ENCODE measurements at places on chromosomes 6 and 20.

- no peak for DNase-seq
Observed at GRCh38 chr20:20370094-20370575, 2.2 kb downstream of the INSM1 start.

GRCh38 chr6:31940256-31940664 is 5.6 kb upstream of the CFB start:
- DNase-seq = no peak

GRCh38 chr6:139595183-139595582 is 220.7 kb upstream of the CITED2 start:
- no peak for DNase-seq

- no peak for DNase-seq
Observed at GRCh38 chr6:27143474-27144026, 104.0 kb upstream of the PRSS16 start.

GRCh38 chr6:127347178-127347577 is 3.8 kb upstream of the ECHDC1 start:
- no peak for DNase-seq

- DNase-seq = no peak
Observed at GRCh38 chr6:127496471-127496870, 22.7 kb downstream of the MTCL3 start.

- DNase-seq = no peak
Observed at GRCh38 chr6:45597424-45597823, 219.7 kb upstream of the SUPT3H start.

DNA sequence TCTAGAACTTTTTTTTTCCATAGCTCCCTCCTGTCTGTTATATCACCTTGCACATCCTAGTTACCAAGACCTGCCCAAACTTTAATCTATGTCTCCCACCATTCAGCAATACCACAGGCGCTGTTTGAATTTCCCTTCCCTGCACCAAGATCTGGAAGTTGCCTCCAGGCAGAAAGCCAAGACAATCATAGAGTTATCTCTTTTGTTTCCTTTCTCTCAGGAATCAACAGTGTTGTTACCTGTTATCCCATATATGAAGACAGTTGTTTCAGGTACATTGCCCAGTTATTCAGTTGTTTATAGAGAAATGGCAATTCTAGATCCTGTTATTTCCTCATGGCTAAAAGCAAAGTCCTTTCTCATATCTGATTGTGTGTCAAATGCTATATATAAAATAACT is 63.2 kb downstream of the PDSS2 start:
- no peak for DNase-seq

GRCh38 chr6:3484946-3485345 is 28.1 kb upstream of the SLC22A23 start:
- no peak for DNase-seq

DNA sequence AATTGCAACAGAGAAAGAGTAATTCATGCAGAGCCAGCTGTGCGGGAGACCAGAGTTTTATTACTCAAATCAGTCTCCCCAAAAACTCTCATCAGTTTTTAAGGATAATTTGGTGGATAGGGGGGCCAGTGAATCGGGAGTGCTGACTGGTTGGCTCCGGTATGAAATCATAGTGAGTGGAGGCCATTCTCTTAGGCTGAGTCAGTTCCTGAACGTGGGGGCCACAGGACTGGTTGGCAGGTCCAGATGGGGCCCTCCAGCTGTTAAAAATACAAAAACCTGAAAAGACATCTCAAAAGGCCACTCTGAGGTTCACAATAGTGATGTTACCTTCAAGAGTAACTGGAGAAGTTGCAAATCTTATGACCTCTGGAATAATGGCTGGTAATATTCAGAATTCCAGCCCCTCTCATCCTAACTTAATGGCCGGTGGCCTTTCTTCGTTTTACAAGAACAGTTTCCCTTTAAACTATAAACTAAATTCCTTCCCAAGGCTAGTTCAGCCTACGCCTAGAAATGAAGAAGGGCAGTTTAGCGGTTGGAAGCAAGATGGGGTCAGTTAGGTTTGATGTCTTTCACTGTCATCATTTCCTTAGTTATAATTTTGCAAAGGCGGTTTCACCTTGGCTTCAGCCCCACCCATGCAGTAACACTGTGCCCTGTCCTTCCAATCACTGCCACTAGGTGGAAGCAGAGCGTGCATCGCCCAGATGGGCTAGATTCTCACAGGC is 6.8 kb upstream of the MICA start:
- peak; percentile 86 for DNase-seq

- DNase-seq = peak; percentile 51
Observed at GRCh38 chr20:50561379-50562078, 51.3 kb downstream of the PTPN1 start.

- DNase-seq = no peak
Observed at GRCh38 chr6:136471372-136471771, 78.8 kb downstream of the MAP7 start.

GRCh38 chr6:144394210-144394609 is 109.1 kb downstream of the UTRN start:
- no peak for DNase-seq

GRCh38 chr6:158064725-158065251 is 83.1 kb downstream of the SYNJ2 start:
- DNase-seq = no peak

DNA sequence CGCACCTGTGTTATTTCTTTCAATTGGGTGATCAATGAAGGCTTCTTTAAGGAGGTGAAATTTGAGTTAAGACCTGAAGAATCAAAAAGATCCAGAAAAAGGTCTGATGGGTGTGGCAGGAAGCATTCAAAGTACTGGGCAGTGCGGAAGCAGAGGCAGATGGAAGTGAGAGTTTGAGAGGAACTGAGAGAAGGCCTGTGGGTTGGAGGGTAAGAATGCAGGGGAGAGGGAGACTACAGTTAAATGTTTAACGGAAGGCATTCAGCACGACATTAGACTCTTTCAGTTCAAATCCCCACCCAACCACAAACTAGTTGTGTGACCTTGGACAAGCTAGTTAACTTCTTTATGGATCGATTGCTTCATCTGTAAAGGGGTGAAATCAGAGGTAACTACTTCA is 50.5 kb upstream of the GCM1 start:
- no peak for DNase-seq

GRCh38 chr6:125046107-125046925 is 84.1 kb downstream of the RNF217 start:
- DNase-seq = no peak

GRCh38 chr6:75081921-75082320 is 123.9 kb downstream of the COL12A1 start:
- no peak for DNase-seq

GRCh38 chr6:163529605-163530004 is 115.1 kb downstream of the QKI start:
- DNase-seq = no peak

GRCh38 chr6:75802366-75802765 is 53.3 kb downstream of the MYO6 start:
- no peak for DNase-seq

GRCh38 chr6:41546866-41547798 is 951 bp downstream of the FOXP4 start:
- peak; percentile 30 for DNase-seq

DNA sequence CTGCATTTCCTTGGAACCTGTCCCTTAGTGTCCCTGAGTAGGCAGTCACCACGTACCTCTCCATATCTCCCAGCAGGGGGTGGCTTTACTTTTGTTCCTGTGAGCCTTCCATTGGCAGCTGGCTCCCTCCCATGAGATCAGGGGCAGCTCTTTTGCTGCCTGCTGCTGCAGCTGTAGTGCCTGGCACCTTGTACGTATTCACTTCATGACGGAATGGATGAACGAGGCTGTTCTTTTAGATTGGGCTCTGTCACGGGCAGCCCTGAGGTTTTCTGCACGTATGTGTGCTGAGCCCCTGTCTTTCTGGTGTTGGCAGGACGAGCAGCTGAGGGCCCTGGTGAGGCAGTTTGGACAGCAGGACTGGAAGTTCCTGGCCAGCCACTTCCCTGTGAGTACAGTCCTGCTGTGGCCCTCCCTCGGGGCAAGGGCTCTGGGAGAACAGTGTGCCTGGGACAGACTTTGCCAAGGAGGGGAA is 14.6 kb downstream of the MYBL2 start:
- no peak for DNase-seq

DNA sequence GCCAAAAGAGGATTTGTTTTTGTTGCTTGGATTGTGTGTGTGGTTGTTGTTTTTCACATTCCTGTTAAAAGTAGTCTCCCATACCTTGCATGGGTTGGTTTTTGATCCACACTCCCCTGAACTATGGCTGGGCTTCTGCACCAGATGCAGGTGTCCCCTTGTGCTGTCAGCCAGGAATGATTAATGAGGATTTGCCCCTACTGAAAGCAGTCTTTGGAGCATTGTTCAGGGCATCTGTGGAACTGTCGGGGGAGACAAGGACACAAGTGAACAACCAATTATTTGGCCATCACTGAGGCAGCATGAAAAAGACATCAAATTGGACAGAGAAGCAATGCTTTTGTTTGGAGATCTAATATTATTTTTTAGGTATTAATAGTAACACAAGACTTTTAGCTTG is 373.2 kb upstream of the MMS22L start:
- DNase-seq = no peak

- no peak for DNase-seq
Observed at GRCh38 chr20:59147586-59147985, 16.0 kb upstream of the ZNF831 start.

GRCh38 chr6:19035461-19036195 is 648.5 kb downstream of the RNF144B start:
- DNase-seq = no peak

- DNase-seq = no peak
Observed at GRCh38 chr20:24664266-24664986, 195.0 kb downstream of the SYNDIG1 start.

DNA sequence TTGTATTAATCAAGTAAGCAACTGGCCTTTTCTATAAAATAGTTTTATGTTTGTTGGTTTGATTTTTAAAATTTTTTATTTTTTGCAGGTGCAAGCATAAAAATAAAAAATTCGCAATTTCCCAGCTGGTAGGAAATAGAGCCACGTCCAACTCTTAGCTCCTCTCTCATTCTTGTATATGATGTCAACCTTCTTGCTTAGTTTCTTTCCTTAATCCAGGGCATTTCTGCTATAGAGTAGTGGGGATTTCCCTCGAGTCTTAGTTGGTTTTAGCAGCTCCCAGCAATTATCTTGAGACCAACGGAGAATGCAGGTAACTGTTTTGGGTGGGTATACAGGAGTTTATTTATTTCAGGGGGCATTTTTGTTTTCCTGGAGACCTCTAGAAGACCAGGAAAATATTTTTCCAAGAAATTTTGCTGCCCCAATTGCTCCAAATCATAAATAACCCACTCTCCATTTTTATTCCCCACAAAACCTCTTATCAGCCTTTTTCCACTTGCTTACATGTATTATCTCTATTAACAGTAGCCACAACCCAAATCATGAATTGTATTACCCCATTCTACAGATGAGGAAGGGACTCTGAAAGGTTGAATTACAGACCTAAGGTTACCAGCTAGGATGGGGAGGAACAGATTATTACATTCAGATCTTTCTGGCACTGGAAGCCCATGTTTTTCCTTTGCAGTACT is 18.4 kb downstream of the PHACTR2 start:
- DNase-seq = no peak

DNA sequence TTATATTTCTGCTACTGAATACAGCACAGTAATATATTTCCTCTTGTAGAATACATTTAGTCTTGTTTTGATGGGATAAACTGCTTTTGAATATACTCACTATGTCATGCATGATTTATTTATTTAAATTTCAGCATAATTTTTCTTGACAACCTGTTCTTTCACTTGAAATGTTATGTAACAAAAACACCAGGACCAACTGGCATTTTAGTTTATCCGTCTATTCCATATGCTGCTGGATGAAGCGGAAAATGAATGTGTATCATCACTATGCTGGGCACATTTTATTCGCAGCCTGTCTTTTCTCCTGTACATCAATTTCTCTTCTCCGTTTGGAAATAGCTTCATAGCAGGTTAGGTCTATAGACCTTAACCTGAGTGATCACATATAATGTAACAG is 206.8 kb upstream of the PLCB4 start:
- DNase-seq = no peak

DNA sequence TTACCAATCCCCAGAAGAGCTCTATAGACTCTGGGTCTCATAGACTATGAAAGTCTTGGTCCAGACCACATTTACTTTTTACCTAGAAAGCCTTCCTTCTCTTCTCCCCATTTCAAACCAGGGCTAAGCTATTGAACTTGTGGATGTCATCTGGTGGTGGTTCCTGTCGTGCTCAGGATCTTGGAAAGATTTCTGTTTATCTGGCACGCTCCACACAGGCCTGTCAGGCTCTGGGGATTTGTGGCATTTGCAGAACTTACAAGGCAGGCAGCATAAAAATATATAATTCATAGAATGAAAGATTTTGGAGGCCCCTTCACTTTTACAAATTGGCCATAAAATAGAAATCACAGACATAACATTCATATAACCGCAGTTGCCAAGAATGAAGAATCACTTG is 188.1 kb downstream of the UST start:
- no peak for DNase-seq

- no peak for DNase-seq
Observed at GRCh38 chr6:129889580-129889979, 28.5 kb upstream of the TMEM244 start.

- DNase-seq = no peak
Observed at GRCh38 chr6:17042422-17043147, 59.3 kb upstream of the STMND1 start.

DNA sequence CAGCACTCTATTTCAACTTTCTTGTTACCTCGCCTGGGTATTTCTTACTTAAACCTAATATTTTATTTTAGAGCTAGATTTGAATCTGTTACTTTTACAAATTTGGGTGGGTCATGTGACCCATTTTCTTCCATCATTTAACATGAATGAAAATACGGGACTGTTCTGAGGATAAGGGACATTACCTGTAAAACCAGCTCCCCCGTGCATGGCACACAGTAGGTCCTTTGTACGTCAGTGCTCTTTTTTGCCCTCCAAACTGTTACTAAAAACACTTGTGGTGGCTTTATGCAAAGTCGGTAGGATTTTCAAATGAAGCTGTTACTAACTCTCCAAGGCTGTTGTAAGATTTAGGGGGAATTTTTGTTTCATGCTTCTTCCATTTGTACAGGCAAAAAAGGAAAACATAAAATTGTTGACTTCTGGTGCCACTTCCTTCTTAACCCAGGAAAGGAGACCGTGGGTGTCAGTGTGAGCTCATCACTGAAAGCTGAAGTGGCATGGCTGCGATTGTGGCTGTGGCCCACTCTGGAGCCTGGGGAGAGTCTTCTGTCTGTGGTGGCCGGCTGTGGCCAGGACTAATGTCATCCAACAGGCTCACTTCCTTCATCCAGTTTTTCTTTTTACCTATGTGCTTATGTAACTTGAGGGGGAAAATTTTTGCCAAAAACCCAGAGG is 40.2 kb upstream of the PXDC1 start:
- no peak for DNase-seq

Measured in ovary (tissue), 10 donors.